ENCODE measurements at places on chromosomes 3 and 15. TPM values are rescaled to one million over a fixed set of nuclear protein-coding genes. Genes with fewer than 3 reads are reported as not detected.

The ZPLD1 gene
- total RNA-seq: under 0.01 TPM

The FGD5 gene
- total RNA-seq: not detected

The CPNE9 gene
- total RNA-seq: not detected

The EPHA3 gene
- total RNA-seq: 0.18 TPM

The FANCD2 gene
- total RNA-seq: 19.7 TPM

The IL16 gene
- total RNA-seq: 0.18 TPM

The POC1A gene
- total RNA-seq: 8.3 TPM

The LRRFIP2 gene
- 45.8 TPM for total RNA-seq

The CCR4 gene
- total RNA-seq: not detected

The SKOR1 gene
- not detected for total RNA-seq

The CSPG4 gene
- total RNA-seq: 12.4 TPM

The CADPS gene
- not detected for total RNA-seq

The CHRFAM7A gene
- not detected for total RNA-seq

The VPS33B gene
- total RNA-seq: 9.0 TPM

The NSUN3 gene
- 11.1 TPM for total RNA-seq

The PPP1R14D gene
- total RNA-seq: not detected

The CMTM8 gene
- not detected for total RNA-seq

The SPINT1 gene
- total RNA-seq: 0.56 TPM

The MDFIC2 gene
- not detected for total RNA-seq

The CIDEC gene
- not detected for total RNA-seq

The LRTM1 gene
- not detected for total RNA-seq

The EHHADH gene
- total RNA-seq: 4.7 TPM
